ENCODE measurements at places on chromosomes 1 and 21.

DNA sequence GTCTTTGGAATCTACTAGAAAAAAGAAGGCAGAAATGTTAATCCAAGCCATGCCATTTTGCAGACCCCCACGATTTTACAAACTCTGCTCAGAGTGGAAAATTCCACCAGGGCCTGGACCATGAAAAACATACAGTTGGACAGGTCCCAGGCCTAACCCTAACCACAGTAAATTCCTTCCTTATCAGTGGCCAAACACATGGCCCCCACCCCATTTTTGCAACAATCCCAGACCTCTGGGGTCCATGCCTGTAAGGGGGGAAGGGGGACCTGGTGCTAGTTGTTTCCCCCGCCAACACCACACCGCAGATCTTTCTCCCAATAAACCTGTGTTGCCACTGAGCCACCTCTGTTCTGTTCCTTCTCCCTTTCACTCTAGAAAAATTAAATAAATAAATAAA lies 1352.7 kb downstream of the AMY1C start:
- no peak for DNase-seq

- no peak for DNase-seq
Observed at GRCh38 chr1:213094446-213094845, 43.4 kb downstream of the RPS6KC1 start.

DNA sequence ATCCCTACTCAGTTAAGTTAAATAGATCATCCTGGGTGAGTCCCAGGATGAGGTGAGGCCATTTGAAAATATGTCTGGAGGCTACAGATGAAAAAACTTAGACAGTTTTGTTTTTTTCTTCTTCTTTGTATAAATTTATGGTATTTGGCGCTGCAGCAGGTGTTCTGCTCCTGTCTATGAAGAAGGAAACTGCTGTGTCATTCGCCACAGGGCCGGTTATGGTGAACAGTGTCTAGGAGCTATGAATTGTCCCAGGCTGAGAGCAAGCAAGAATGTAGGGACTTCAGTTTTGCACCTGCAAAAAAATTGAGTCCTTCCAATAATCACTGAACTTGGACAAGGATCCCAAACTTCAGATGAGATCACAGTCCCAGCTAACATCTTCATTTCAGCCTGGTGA lies 674.3 kb upstream of the RGS18 start:
- no peak for DNase-seq

GRCh38 chr1:66237042-66237441 lies 296.9 kb upstream of the SGIP1 start:
- DNase-seq, result no peak
